Osteocyte (in vitro differentiated cells): ENCODE measurements at places on chromosomes 12 and 14. TPM values are rescaled to one million over a fixed set of nuclear protein-coding genes. Genes with fewer than 3 reads are reported as not detected.

GRCh38 chr12:64284256-64284655 is 62.2 kb upstream of the KICS2 start:
- H3K36me3 ChIP-seq, result no peaks in the 10 kb centered on the region
- no peak overlapping the region for H3K27ac ChIP-seq
- peaks cover 10% of the 10 kb centered on the region for H3K27me3 ChIP-seq
- no peak for DNase-seq
- no peak overlapping the region for H3K4me3 ChIP-seq
- H3K4me1 ChIP-seq, result no peaks in the 10 kb centered on the region

MSI1 gene
- 1.0 and 1.3 TPM in 2 replicates for total RNA-seq

DCN gene
- total RNA-seq, result 2,230 and 2,247 TPM in 2 replicates

SLC5A8 gene
- not detected in 2 replicates for total RNA-seq

DICER1 gene
- total RNA-seq, result 51.7 and 55.9 TPM in 2 replicates

DNA sequence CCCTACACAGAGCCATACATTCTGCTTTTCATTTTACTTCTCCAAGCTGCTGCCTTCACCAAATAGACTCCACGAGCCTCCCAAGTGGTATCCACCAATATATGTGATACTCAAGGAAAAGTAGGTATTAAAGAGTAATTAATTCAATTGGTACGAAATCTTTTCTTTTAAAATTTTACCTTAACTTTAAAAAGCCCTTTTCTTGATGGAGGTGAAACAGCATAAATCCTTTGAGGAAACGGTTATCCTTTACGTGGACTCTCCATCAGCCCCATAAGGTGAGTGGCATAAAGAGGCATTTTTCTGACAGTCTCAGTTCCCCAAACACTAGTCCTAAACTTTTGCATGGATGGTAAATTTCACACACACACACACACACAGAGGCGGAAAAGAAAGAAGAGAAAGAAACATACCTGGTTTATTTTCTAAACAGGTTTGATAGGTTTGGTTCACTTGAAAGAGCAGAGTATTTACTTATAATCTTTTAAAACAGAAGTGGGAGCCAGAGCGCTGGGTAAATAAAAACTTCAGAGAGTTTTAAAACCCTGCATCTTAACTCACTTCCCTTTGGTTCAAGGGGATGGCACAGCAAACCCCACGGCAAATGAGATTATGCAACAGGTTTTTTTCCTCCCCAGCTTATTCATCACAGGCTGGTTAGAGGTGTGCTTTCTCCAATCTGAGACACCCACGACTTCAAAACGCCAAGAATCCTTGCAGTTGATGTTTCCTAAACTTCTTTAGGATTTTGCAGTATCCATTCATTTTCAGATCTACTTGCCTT is 1.9 kb downstream of the DUSP16 start:
- DNase-seq, result no peak
- no peaks in the 10 kb centered on the region for H3K36me3 ChIP-seq
- H3K27me3 ChIP-seq, result no peaks in the 10 kb centered on the region

- no peak for DNase-seq
- no peaks in the 10 kb centered on the region for H3K4me1 ChIP-seq
- H3K4me3 ChIP-seq, result no peak overlapping the region
Observed at GRCh38 chr12:104165801-104166200, 27.8 kb upstream of the NFYB start.

IL31 gene
- total RNA-seq, result not detected in 2 replicates

GRCh38 chr12:91021076-91021475 is 16.3 kb upstream of the EPYC start:
- H3K27me3 ChIP-seq, result no peaks in the 10 kb centered on the region
- H3K36me3 ChIP-seq, result no peaks in the 10 kb centered on the region
- H3K4me3 ChIP-seq, result no peak overlapping the region
- no peak for DNase-seq
- peaks cover 14% of the 10 kb centered on the region for H3K4me1 ChIP-seq

CLEC4E gene
- total RNA-seq, result not detected in 2 replicates

GRCh38 chr12:113863455-113863845 is 102.7 kb downstream of the RBM19 start:
- H3K4me3 ChIP-seq, result no peak overlapping the region
- H3K27me3 ChIP-seq, result no peaks in the 10 kb centered on the region
- no peak for DNase-seq

MIP gene
- not detected in 2 replicates for total RNA-seq

- DNase-seq, result no peak
- H3K27me3 ChIP-seq, result peaks cover 38% of the 10 kb centered on the region
- H3K4me1 ChIP-seq, result no peaks in the 10 kb centered on the region
- no peaks in the 10 kb centered on the region for H3K36me3 ChIP-seq
- no peak overlapping the region for H3K4me3 ChIP-seq
- H3K27ac ChIP-seq, result no peak overlapping the region
Observed at GRCh38 chr12:110090266-110091135, 33.7 kb upstream of the IFT81 start.

- no peak for DNase-seq
- H3K27me3 ChIP-seq, result no peaks in the 10 kb centered on the region
- no peak overlapping the region for H3K4me3 ChIP-seq
- peaks cover 3% of the 10 kb centered on the region for H3K36me3 ChIP-seq
- peaks cover 80% of the 10 kb centered on the region for H3K4me1 ChIP-seq
Observed at GRCh38 chr12:27552886-27553560, 29.0 kb downstream of the PPFIBP1 start.

GRCh38 chr12:108788911-108789310 is 57.6 kb upstream of the CORO1C start:
- H3K36me3 ChIP-seq, result peaks cover 50% of the 10 kb centered on the region
- H3K27ac ChIP-seq, result peak overlapping the region; percentile 54
- DNase-seq, result no peak
- H3K4me3 ChIP-seq, result no peak overlapping the region
- H3K4me1 ChIP-seq, result peaks cover 7% of the 10 kb centered on the region
- H3K27me3 ChIP-seq, result no peaks in the 10 kb centered on the region

DNA sequence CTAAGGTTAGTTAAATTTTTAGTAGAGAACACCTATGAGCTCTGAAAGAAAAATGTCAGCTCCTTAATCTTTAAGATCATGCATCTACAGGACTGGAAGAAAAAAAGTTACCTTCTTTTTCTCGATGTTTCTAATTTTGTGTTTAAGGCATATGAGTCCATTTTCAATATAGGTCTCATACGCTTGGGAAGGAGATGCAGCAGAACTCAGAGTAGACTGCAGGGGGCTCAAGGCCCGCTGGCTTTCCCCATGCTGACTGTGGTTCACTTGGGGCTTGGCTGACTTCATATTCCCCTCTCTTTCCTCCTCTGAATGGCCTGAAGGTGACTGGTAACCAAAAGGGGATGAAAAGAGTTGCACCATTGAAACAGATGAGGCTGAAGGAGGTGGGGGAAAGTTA is 1.5 kb downstream of the CAPRIN2 start:
- H3K27ac ChIP-seq, result peak overlapping the region; percentile 70
- no peak for DNase-seq
- H3K36me3 ChIP-seq, result peaks cover 17% of the 10 kb centered on the region
- peak overlapping the region; percentile 86 for H3K4me3 ChIP-seq
- H3K4me1 ChIP-seq, result peaks cover 55% of the 10 kb centered on the region

- no peak for DNase-seq
- no peak overlapping the region for H3K27ac ChIP-seq
- H3K4me1 ChIP-seq, result peaks cover 7% of the 10 kb centered on the region
- H3K27me3 ChIP-seq, result peaks cover 15% of the 10 kb centered on the region
Observed at GRCh38 chr12:52537101-52537500, 15.8 kb downstream of the KRT71 start.

CRIP2 gene
- 183 and 191 TPM in 2 replicates for total RNA-seq

GLT8D2 gene
- 45.4 and 64.7 TPM in 2 replicates for total RNA-seq

DNA sequence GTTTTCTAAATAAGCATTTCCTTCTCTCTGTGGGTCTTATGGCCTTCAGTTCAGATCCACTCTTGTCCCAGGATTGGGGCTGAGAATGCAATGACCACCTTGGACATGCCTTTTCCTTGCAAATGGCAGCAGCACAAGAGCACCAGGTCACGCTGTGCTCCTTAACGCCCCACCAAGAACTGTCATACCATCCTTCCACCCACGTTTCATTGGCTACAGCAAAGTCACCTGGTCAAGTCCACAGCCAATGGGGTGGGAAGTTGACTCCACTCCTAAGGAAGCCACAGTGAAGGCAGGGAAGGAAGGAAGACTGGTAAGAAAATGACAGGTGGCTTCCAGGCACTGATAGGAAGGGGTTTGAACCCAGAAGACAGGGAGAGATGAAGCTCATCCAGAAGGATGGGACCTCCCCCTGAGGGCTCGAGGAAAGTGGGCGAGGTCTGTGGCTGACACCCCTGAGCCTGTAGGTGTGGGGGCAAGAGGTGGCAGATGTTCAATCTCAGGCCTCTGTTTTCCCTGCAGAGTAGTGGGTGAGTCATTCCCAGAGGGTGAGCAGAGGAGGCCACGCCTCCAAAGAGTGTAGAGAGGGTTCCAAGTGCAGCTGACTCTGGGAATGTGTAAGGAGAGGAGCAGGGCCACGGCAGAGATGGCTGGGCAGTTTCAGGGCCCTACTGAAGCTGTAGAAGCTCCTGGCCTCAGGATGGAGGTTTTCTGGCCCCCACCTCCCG is 113.5 kb upstream of the VRK1 start:
- H3K27ac ChIP-seq, result no peak overlapping the region
- no peak for DNase-seq
- H3K27me3 ChIP-seq, result no peaks in the 10 kb centered on the region
- no peak overlapping the region for H3K4me3 ChIP-seq
- no peaks in the 10 kb centered on the region for H3K4me1 ChIP-seq

- DNase-seq, result no peak
- H3K4me1 ChIP-seq, result no peaks in the 10 kb centered on the region
- H3K36me3 ChIP-seq, result no peaks in the 10 kb centered on the region
- H3K4me3 ChIP-seq, result no peak overlapping the region
- no peak overlapping the region for H3K27ac ChIP-seq
Observed at GRCh38 chr12:132318618-132319033, 10.8 kb downstream of the GALNT9 start.

- DNase-seq, result no peak
- H3K27me3 ChIP-seq, result no peaks in the 10 kb centered on the region
- H3K36me3 ChIP-seq, result peaks cover 8% of the 10 kb centered on the region
- H3K4me1 ChIP-seq, result peaks cover 27% of the 10 kb centered on the region
- no peak overlapping the region for H3K4me3 ChIP-seq
Observed at GRCh38 chr12:121237415-121237814, 27.5 kb downstream of the P2RX4 start.

GRCh38 chr12:27057543-27057942 is 24.8 kb downstream of the C12orf71 start:
- H3K36me3 ChIP-seq, result peaks cover 2% of the 10 kb centered on the region
- DNase-seq, result no peak
- H3K4me1 ChIP-seq, result no peaks in the 10 kb centered on the region
- H3K27me3 ChIP-seq, result no peaks in the 10 kb centered on the region
- H3K4me3 ChIP-seq, result no peak overlapping the region

- no peaks in the 10 kb centered on the region for H3K36me3 ChIP-seq
- no peaks in the 10 kb centered on the region for H3K27me3 ChIP-seq
- no peak overlapping the region for H3K27ac ChIP-seq
- no peak for DNase-seq
- H3K4me1 ChIP-seq, result no peaks in the 10 kb centered on the region
Observed at GRCh38 chr14:80713076-80713850, 228.3 kb downstream of the CEP128 start.

OR6C2 gene
- not detected in 2 replicates for total RNA-seq

GRCh38 chr12:26721800-26722199 is 111.2 kb downstream of the ITPR2 start:
- H3K4me3 ChIP-seq, result no peak overlapping the region
- H3K4me1 ChIP-seq, result peaks cover 21% of the 10 kb centered on the region
- H3K27ac ChIP-seq, result no peak overlapping the region
- no peak for DNase-seq

PKP2 gene
- total RNA-seq, result 2.1 and 3.0 TPM in 2 replicates

AQP2 gene
- total RNA-seq, result not detected in 2 replicates
